Right lobe of liver (tissue), 6 donors: ENCODE measurements at places on chromosomes 11 and 22. TPM values are rescaled to one million over a fixed set of nuclear protein-coding genes. Genes with fewer than 3 reads are reported as not detected.

The MIF gene
- 419 TPM for total RNA-seq

The ABTB2 gene
- 9.7 TPM for total RNA-seq

DNA sequence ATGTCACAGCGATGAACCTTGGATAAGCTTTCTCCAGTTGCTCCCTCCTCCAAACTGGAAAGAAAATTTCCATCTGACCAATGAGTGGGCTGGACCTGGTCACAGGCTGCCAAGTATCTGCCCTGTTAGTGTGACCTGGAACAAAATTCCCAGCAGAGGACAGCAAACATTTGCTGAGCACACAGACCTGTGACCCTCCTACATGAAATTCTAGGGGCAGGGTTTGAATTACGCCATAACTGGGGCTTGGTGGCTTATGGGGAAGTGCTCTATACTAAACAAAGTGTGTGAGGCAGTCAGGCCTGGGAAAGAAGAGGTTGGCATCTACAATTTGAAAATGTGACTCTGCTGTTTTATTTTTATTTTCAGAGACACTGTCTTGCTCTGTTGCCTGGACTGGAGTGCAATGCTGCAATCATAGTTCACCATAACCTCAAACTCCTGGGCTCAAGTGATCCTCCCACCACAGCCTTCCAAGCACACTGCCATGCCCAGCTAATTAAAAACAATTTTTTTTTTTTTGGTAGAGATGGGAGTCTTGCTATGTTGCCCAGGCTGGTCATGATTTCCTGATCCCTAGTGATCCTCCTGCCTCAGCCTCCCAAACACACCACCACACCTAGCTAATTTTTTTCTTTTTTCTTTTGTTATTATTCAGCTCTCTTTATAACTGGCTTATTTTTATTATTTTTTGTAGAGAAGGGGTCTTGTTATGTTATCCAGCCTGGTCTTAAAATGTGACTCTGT is 13.6 kb upstream of the XBP1 start:
- no peak overlapping the region for H3K4me3 ChIP-seq
- peaks cover 92% of the 10 kb centered on the region for H3K4me1 ChIP-seq
- peak; percentile 93 for DNase-seq
- H3K27ac ChIP-seq, result peak overlapping the region; percentile 92
- no peaks in the 10 kb centered on the region for H3K27me3 ChIP-seq
- H3K36me3 ChIP-seq, result no peaks in the 10 kb centered on the region

The SCGB1C1 gene
- total RNA-seq, result not detected

GRCh38 chr11:1203505-1204271 is 19.2 kb upstream of the MUC5B start:
- no peaks in the 10 kb centered on the region for H3K4me1 ChIP-seq
- H3K27ac ChIP-seq, result no peak overlapping the region
- H3K4me3 ChIP-seq, result no peak overlapping the region
- no peaks in the 10 kb centered on the region for H3K36me3 ChIP-seq

DNA sequence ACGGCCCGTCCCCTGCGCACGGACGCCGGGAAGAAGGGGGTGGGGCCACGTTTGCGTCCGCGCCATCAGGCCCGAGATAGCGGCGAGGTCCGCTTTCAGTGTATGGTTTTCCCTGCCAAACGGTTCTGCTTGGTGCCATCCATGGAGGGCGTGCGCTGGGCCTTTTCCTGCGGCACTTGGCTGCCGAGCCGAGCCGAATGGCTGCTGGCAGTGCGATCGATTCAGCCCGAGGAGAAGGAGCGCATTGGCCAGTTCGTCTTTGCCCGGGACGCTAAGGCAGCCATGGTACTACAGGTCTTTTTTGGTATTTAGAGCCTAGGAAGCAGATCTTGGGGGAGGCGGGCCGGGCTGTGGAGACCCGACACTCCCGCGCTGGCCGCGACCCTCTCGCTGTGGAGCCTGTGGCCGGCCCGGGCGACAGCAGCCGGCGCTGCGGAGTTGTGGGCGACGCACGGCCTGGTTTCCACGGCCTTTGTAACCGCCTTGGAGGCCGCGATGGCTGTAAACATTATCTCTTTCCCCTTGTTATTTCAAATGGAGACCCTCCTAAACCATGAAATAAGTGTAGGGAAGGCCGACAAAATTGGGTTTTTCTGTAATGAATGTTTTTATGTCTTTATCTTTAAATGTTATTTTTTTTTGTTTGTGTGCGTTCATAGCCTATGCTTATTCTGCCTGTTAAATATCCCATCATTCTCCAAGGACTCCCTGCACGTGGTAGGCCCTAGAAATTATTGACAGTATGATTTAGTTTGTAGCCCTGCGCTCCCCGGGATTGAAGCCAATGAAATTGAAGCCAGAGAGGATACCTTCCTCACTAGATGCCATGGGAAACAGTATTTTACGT is at the start of gene AASDHPPT:
Gene AASDHPPT (plus strand): TSS at position 54 of the 847 bp plus-strand sequence. CDS start 49 bp downstream, at position 103.
- H3K27ac ChIP-seq, result peak within 1 kb of the TSS; percentile 93
- no peaks in the 10 kb centered on the region for H3K27me3 ChIP-seq
- H3K4me1 ChIP-seq, result peaks cover 5% of the 10 kb centered on the region
- peak within 1 kb of the TSS; percentile 80 for H3K4me3 ChIP-seq

- no peaks in the 10 kb centered on the region for H3K36me3 ChIP-seq
- no peaks in the 10 kb centered on the region for H3K4me1 ChIP-seq
- DNase-seq, result no peak
- no peaks in the 10 kb centered on the region for H3K27me3 ChIP-seq
- no peak overlapping the region for H3K4me3 ChIP-seq
Observed at GRCh38 chr11:45031912-45032519, 81.3 kb upstream of the TP53I11 start.

DNA sequence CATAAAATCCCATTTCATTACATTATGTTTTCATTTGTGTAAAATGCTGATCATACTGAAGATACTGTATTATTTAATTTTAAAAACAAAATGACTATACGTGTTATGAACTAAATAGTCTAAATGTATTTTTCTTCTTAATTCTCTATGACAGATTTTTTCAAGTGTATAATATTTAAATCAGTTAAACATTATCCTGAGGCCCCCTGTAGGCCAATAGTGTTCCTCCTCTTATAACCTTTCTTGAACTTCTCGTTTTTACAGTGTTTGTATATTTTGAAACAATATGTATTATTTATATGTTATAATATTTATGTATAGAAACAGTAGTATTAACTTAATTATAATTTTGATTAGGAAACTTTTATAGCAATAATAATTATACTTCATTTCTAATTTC is 151.1 kb upstream of the CHORDC1 start:
- no peak overlapping the region for H3K27ac ChIP-seq
- H3K4me3 ChIP-seq, result no peak overlapping the region
- no peak for DNase-seq
- H3K27me3 ChIP-seq, result no peaks in the 10 kb centered on the region

- no peak overlapping the region for H3K27ac ChIP-seq
- H3K27me3 ChIP-seq, result no peaks in the 10 kb centered on the region
- H3K4me1 ChIP-seq, result no peaks in the 10 kb centered on the region
- H3K4me3 ChIP-seq, result no peak overlapping the region
Observed at GRCh38 chr11:34298871-34299270, 58.9 kb downstream of the ABTB2 start.

The MIAT gene
- total RNA-seq, result 0.19 TPM

The LSP1 gene
- 12.0 TPM for total RNA-seq

The CHKB gene
- total RNA-seq, result 24.6 TPM

- H3K4me1 ChIP-seq, result no peaks in the 10 kb centered on the region
- no peaks in the 10 kb centered on the region for H3K36me3 ChIP-seq
Observed at GRCh38 chr11:101748572-101749344, 165.0 kb upstream of the TRPC6 start.

The PIH1D2 gene
- total RNA-seq, result 0.37 TPM

The CNTF gene
- 0.74 TPM for total RNA-seq

DNA sequence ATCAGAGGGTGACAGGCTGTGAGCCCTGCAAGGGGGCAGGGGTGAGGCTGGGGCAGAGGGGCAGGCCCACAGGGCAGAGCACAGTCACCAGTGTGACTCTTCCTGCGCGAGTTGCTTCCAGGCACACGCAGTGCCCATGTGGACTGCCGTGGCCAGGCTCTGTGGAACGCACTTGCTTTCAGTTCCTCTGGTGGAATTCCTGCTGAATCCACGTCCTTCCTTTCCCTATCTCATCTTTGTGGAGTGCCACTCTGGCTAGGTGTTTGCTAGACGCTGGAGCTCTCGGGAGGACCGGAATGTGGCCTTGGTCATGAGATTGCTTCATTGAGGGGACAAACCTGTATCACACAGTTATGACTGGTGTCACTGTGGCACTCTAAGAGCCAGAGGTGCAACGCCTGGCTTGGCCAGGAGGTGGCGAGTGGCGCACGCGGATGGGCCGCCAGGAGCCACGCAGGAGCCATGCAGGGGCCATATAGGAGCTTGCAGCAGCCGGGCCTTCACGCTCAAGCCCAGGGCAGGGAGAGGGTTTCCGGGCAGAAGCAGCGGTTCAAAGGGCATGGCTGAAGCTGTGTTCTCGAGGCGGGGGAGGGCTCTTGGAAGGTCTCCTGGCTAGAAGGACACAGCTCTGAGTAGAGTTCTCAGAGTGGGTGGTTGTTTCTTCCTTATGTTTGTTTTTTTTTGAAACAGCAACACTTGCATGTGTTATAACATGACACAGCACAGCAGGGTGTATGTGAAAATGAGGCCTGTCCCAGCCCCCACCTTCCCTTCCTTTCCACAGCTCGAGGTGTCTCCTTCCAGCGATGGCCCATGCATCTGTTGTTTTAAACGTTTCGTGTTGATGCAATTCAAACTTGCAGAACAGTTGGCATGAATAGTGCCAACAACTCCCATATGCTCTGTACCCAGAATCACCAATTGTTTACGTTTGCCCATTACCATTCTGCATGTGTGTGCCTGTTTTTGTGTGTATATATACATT is 36.2 kb downstream of the TBC1D22A start:
- peaks cover 21% of the 10 kb centered on the region for H3K36me3 ChIP-seq
- H3K27ac ChIP-seq, result no peak overlapping the region
- no peaks in the 10 kb centered on the region for H3K27me3 ChIP-seq
- no peaks in the 10 kb centered on the region for H3K4me1 ChIP-seq
- DNase-seq, result peak; percentile 87
- no peak overlapping the region for H3K4me3 ChIP-seq

The CYTH4 gene
- total RNA-seq, result 12.8 TPM

GRCh38 chr11:70141486-70142220 is 61.4 kb upstream of the FADD start:
- no peak overlapping the region for H3K4me3 ChIP-seq
- H3K4me1 ChIP-seq, result no peaks in the 10 kb centered on the region
- no peaks in the 10 kb centered on the region for H3K36me3 ChIP-seq
- no peak for DNase-seq
